ENCODE measurements at places on chromosomes 7 and 10.

DNA sequence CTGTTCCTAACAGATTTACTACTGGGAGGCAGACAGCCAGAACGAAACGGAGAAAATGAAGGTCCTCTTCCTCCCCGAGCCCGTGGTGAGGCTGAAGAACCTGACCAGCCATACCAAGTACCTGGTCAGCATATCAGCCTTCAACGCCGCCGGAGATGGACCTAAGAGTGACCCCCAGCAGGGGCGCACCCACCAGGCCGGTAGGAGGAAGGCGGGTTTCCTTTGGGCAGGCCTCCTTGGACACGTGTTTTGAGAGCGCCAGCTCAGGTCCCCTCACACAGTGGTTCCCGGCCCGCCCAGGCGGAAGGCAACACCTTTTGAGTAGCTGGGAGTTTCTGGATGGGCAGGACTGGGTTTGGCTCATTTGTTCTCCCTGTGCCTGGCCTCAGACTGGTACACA is 474.0 kb upstream of the FOXK1 start:
- no peak for DNase-seq

DNA sequence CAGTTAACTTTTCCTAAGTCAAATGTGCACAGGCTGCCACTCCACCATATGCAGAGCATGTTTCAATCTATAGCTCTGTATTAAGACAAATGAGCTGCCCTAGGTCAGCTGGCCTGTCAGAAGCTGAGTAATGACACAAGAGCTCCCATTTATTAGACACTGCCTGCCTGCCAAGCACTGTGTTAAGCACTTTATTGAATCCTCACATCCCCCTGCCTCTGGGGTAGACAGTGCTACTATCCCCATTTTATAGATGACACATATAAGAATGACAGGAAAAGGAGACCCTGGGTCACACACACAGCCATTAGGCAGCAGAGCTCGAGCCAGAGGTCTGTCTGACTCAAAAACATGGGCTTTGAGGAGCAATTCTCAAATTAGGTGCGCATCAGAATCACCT is 179.8 kb upstream of the PDE1C start:
- DNase-seq = no peak

DNA sequence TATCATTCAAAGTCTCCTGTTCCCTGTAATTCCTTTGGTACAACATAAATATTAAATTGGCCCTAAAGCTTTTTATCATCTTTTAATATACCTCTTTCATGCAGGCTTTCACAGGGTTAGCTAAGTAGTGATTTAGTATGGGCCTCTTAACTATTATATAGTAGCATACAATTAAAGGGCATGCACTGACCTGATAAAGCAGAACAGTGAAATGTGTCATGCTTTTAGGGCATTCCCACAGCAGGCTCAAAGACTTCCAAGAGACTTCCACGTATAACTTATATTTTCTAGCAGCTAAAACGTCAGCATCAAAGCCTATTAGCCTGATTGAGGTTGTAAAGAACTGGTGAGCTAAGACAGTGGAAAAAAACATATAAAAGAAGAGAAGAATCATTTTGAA is 35.3 kb downstream of the SAMD8 start:
- DNase-seq = no peak

GRCh38 chr10:16992611-16993119 is 136.9 kb downstream of the CUBN start:
- DNase-seq = no peak

- DNase-seq = no peak
Observed at GRCh38 chr7:11923376-11923930, 91.5 kb upstream of the THSD7A start.

- DNase-seq = no peak
Observed at GRCh38 chr7:103989785-103990767, 618 bp upstream of the RELN start.

- no peak for DNase-seq
Observed at GRCh38 chr10:43963793-43964425, 315.2 kb upstream of the ZNF32 start.

GRCh38 chr10:45241865-45242520 is 73.4 kb downstream of the OR13A1 start:
- no peak for DNase-seq

GRCh38 chr7:131897016-131897789 is 340.8 kb upstream of the PODXL start:
- DNase-seq = no peak

- no peak for DNase-seq
Observed at GRCh38 chr7:82595176-82595575, 151.6 kb upstream of the CACNA2D1 start.

- no peak for DNase-seq
Observed at GRCh38 chr7:39321909-39322498, 244.2 kb upstream of the YAE1 start.

DNA sequence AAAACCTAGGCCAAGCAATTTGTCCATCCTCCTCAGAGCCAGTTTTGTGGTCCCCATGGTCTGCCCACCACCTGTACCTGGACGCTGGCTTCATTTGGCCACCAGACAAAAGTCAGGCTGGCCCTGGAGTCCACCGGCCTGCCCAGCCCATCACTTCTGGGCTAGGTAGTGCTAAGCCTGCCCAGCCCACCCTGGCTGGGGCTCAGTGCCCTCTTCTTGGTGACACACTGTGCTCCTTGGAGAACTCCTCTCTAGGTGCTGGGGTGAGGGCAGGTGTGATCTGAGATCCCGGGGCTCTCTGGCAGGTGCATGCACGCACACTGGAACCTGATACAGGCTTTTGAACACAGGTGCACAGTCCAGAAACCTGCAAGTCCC is 1.1 kb downstream of the AIFM2 start:
- DNase-seq = no peak

Data from cortex of kidney (tissue), 1 donor.